ENCODE measurements at places on chromosomes 12 and 14.

GRCh38 chr12:97047361-97047760 is 140.3 kb downstream of the NEDD1 start:
- peaks cover 17% of the 10 kb centered on the region for H3K4me1 ChIP-seq
- H3K4me3 ChIP-seq: no peak overlapping the region
- DNase-seq: no peak
- no peak overlapping the region for H3K27ac ChIP-seq
- H3K27me3 ChIP-seq: no peaks in the 10 kb centered on the region

GRCh38 chr12:47889040-47889439 is 15.8 kb downstream of the VDR start:
- no peak overlapping the region for H3K27ac ChIP-seq
- no peaks in the 10 kb centered on the region for H3K36me3 ChIP-seq
- H3K4me1 ChIP-seq: peaks cover 9% of the 10 kb centered on the region
- H3K4me3 ChIP-seq: no peak overlapping the region
- no peak for DNase-seq

- H3K27ac ChIP-seq: no peak overlapping the region
- no peaks in the 10 kb centered on the region for H3K27me3 ChIP-seq
- H3K36me3 ChIP-seq: no peaks in the 10 kb centered on the region
- DNase-seq: no peak
These were observed 217.7 kb downstream of the SLC15A4 start for GRCh38 chr12:128606051-128606450.

DNA sequence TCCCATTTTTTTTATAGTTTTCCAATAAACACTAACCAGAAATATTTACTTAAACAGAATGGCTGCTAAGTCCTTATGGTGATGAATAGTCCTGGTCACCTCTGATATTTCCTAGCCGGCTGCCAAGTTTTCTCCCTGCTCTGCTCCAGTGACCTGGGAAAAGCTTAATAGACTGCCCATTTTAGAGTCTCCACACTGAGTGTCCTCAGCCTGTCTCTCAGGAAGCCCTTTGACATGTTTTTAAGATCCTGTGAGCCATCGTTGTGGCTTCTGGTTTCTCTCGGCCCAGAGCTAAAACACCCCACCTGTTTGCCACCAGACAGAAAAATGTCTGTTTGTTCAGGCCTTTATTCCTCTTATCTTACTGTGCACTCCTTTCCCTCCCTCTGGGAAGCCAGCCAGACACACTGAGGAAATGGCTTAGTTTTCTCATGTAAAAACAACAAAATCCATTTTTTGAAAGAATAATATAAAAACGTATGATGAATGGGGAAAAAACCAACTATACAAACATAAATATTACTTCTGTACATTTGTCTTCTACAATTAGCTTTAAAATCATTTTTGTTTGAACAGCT is 25.4 kb upstream of the ALDH2 start:
- no peaks in the 10 kb centered on the region for H3K27me3 ChIP-seq
- peaks cover 6% of the 10 kb centered on the region for H3K4me1 ChIP-seq
- peak overlapping the region; percentile 32 for H3K27ac ChIP-seq
- no peak overlapping the region for H3K4me3 ChIP-seq

DNA sequence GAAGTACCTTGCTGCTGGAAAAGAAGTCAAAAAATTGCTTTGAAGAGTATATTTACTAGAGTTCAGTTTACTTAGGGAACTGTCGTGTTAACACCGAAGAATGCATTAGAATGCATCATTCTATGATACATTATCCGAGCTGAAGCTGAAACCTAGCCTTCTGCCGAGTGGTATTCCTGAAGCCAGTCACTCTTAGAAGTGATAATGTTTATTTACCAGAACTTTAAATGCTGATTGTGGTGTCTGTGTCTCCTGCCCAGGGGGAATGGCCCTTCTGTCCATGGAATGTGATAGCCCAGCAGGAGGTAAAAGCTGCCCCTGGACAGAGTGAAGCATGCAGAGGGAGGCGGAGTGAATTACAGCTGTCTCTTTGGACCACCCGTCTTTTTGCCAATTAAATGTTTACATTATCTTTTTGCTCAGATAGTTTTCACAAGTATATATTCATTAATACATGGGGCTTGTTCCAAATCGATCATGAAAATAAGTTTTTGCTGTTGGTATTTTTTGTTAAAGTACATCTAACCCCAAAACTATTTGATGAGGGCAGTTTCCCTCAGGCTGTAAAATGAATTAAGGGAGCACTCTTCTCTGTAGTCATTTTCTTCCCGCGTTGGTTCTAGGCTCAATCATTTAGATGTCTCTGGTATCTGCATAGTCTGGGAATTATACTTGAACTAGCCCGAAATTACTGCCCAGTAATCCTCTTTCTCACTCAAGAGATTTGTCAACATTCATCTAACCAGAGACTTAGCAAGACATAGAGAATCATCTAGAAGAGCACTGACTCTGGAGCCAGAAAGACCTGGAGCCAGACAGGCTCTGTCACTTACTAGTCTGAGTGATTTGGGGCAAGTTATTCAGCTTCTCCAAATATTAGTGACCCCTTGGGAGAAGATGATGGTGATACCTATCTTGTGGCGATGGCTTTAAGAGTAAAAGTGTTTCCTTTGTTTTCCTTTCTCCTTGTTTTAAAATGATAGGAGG is 147.6 kb downstream of the CRADD start:
- H3K27ac ChIP-seq: no peak overlapping the region
- DNase-seq: no peak
- H3K4me3 ChIP-seq: no peak overlapping the region
- H3K36me3 ChIP-seq: no peaks in the 10 kb centered on the region
- H3K27me3 ChIP-seq: no peaks in the 10 kb centered on the region
- no peaks in the 10 kb centered on the region for H3K4me1 ChIP-seq

DNA sequence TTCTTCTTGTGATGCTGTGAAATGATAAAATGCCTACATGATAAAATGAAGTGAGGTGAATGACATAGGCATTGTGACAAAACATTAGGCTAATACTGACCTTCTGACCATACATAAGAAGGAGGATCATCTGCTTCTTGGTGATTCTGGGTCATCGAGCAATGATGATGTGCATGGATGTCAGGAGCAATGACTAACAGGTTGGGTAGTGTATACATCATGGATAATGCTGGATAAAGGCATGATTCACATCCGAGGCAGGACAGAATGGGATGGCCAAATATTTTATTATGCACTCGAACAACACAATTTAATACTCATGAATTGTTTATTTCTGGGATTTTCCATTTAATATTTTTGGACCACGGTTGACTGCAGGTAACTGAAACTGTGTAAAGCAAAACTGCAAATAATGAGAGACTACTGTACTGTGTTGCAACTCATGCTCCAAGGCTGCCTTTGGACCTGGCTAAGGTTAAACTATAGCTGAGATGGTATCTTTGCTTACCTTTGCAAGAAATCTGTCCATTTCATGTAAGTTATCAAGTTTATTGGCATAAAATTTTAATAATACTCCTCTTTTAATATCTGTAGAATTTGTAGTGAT is 7.6 kb upstream of the SLC25A21 start:
- no peak for DNase-seq
- no peak overlapping the region for H3K27ac ChIP-seq
- no peak overlapping the region for H3K4me3 ChIP-seq
- no peaks in the 10 kb centered on the region for H3K4me1 ChIP-seq
- no peaks in the 10 kb centered on the region for H3K27me3 ChIP-seq
- no peaks in the 10 kb centered on the region for H3K36me3 ChIP-seq

GRCh38 chr14:92308716-92309115 is 14.2 kb upstream of the SLC24A4 start:
- DNase-seq: no peak
- H3K4me1 ChIP-seq: no peaks in the 10 kb centered on the region
- no peak overlapping the region for H3K27ac ChIP-seq
- no peak overlapping the region for H3K4me3 ChIP-seq
- H3K27me3 ChIP-seq: peaks cover 2% of the 10 kb centered on the region

- H3K4me1 ChIP-seq: peaks cover 52% of the 10 kb centered on the region
- no peak for DNase-seq
- H3K27me3 ChIP-seq: no peaks in the 10 kb centered on the region
- no peak overlapping the region for H3K4me3 ChIP-seq
- peak overlapping the region; percentile 100 for H3K27ac ChIP-seq
- peaks cover 50% of the 10 kb centered on the region for H3K36me3 ChIP-seq
These were observed 19.0 kb downstream of the KCTD10 start for GRCh38 chr12:109458086-109458485.

Measured in cardiac muscle cell (in vitro differentiated cells and primary cell).